T-helper 1 cell (primary cell): ENCODE measurements at places on chromosomes 7 and 10.

- DNase-seq = no peak
Observed at GRCh38 chr10:73649876-73650536, 5.8 kb downstream of the SYNPO2L start.

DNA sequence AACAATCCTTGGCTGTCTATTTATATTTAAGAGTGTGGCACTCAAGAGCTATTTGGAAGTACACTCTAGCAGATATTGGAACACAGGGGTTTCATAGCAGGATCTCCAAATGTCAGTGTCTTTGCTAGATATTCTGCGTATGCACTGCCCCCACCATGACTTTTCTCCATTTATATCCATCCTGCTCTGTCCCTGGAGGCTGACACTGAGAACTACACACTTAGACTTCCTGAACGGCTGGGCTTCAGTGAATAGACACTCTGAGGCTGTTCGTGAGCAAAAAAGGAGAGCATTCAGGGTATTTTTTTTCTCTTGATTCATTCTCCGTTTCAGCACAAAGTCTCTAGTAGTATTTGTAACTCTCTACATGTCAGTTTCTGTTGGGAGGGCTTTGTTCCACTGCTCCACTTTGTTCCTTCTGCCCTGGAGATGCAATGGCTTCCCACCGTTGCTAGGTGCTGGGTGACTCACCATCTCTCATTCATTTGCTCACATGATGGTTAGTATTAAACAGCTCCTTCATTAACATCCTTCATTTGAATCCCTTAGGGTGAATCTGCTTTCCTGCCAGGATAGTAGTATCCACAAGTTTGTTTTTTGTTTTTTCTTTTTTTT is 155.9 kb upstream of the SLC13A1 start:
- DNase-seq = no peak

DNA sequence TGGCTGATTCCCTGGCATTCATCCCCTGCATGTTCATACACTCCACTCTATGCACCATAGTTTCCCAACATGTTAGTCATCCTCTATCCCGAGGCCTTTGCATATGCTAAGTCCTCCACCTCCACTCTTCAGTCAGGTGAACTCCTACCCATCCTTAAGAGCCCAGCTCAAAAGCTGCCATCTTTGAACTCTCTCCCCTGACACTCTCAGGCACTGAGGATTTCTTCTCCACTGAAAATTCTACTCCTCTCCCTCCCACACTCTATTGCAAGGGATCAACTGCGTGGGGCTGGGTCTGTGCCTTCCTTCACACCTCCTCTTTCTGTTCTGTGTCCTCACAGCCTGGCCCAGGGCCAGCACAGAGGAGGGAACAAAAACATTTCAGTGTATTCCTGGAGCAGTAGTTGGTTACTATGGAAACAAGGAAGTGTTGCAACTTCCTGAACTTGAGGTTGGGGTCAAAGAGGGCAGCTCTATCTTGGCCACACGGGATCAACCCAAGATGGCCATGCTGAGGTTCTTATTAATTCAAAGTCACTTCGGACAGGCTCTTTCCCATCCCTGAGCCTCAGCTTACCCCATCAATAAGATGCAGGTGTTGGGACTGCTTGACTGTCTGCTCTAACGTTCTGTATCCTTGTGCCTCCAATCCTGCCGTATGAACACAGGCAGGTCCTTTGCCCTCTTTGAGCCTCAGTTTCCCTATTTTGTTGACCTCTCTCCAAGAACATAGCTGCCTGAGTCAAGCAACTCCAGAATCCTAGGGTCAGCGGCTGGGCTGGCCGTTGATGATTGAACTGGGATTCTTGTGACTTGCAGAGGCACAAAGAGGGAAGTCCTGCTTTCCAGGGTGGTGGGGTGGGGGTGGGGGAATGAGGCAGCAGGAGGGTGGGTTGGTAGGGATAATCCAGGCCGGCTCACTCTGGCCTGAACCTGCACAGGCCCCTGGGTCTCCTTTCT is 15.5 kb downstream of the ZMIZ1 start:
- DNase-seq = no peak

GRCh38 chr7:41899823-41900433 is 197.0 kb upstream of the INHBA start:
- DNase-seq = no peak
